ENCODE measurements at places on chromosomes 7 and 10.

GRCh38 chr10:126628746-126629145, 41.7 kb downstream of the C10orf90 start:
- DNase-seq, result no peak

DNA sequence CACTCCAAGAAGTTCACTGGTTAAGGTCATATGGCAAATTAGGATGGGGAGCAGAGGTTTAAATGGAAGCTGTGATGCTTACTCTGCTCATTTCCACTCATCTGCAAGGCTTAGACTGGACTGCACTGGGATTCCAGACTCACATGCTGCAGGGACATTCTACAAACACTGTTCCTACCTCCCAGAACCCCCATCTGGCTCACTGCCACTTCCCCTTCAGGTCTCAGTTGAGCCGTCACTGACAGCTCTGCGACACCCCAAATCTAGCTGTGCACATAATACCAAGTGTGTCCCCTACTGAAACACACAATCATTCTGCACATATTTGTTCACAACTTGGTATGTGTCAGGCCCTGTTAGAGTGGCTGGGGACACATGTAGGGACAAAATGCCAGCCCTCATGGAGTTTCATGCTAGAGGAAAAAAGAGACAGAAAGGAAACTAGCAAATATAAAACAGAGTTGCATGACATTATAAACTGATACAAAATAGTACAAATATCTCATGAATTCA, 5.4 kb downstream of the PRKCQ start:
- no peak for DNase-seq

DNA sequence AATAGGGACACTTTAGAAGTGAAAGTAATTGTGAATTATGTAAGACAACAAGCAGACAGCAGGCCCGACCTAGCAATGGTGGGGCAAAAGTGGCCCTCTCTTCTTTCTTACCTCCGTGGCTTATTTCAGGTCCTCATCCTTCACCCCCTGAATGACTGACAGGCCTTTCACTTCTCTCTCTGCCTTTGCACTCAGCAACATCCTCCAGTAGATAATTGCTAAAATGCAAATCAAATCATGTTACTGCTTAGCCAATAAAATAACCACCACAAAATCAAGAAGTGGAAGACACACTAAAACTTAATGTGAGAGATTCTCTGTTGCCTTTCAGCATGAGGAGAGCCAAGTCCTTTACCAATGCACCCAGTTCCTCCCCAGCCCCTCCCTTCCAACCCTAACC, 274.6 kb upstream of the ZNF32 start:
- no peak for DNase-seq

DNA sequence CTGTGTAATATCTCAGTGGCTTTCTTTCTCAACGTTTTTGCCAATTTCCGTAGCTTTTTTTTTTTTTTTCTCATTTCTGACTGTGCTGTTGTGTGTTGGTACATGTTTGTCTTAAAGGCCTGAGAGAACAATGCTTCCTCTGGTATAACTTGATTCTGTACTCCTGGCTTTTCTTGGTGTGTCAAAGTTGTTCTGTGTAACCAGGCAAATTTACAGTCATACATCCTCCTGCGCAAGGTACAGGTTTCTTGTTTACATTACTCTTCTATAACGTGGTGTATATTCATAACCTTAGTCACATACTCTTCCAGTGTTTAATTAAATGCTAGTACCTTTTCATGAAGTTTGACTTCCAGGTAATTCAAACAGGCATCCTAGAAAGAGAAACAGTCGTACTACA, 8.3 kb upstream of the ARHGAP12 start:
- no peak for DNase-seq

DNA sequence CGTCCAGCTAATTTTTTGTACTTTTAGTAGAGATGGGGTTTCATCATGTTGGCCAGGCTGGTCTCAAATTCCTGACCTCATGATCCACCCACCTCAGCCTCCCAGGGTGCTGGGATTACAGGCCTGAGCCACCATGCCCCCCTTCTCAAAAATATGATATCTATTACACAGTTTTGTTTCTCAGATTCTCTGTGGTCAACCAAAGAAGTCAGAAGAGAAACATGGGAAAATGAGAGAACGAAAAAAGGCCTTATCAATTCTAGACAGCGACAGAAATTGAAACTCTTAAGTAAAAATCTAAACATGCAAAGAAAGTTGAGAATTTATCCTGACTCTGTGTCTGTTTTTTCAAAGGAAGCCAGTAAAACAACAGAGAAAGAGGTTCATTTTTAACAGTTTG, 283.8 kb upstream of the PLXDC2 start:
- no peak for DNase-seq

- no peak for DNase-seq
Observed at GRCh38 chr10:15726042-15726441, 6.3 kb upstream of the ITGA8 start.

- DNase-seq, result no peak
Observed at GRCh38 chr7:81664304-81664703, 105.5 kb downstream of the HGF start.

DNA sequence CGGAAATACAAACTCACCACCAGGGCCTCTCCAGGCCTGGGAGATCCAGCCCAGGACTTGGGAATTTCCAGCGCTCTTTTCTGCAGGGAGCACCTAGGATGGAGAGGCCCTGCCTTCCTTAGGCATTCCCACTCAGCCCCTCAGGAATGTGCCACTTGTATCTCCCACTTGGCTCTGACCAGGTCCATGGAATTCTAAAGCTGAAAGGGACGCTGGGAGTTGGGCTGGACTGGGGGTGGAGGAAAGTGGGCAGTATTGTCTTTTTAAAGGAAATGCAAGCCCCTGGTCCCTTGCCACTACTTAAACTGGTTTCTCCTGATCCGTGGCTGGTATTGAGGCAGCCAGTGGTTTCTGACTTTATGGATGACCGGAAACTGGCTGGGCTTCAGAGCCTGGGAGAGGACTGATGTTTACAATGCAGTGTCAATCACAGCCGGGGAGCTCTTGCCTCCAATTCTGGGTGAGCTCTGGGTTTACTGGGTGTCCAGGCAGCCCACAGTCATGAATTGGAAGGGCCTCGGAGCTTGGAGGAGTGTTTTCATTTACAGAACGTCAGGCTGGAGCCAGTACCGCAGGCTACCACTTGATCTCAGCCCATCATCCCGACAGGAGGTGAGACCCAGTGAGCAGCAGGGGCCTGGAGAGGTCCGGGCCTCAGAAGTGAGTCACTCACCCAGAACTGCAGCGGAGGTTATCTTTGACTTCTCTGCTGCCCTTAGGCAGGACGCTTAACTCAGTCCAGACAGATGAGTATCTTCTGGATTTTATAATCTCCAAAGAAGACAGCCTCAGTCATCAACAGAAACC, 27.3 kb downstream of the AGAP3 start:
- DNase-seq, result no peak

DNA sequence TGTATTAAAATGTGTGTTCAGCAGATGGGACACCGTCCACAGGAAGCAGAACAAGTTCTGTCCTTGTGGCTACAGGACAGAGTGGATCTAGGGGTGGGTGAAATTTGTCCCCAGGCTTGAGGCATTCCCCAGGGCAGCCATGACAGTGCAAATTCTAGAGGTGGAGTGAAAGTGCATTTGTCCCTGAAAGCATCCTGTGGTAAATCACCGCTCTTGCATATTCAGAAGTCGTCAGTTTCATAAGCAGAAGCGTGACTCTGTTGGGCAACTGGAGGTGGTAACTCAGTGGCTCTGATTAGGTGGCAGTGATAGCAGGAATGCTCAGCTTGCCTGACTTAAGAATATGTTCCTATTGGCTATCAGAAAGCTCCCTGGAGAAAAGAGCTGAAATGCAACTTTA, 96.6 kb downstream of the SNX10 start:
- DNase-seq, result no peak

DNA sequence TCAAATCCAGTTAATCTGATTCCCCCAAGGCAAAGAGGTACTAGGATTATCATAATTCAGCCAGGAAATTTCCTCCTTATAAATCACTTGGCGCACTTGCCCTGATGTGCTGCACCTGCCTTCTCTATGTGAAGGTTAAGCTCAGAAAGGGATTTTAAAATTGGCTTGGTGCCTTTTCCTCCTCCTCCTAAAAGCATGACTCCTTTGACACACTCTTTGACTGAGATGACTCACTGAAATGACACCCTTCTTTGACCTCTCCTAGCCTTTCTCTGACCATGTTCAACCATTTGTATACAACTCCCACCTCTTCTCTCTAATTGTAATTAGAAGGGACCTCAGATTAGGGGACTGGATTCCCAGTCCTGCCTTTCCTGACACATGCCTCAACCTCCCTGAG, 46.5 kb downstream of the ABLIM1 start:
- no peak for DNase-seq

GRCh38 chr10:69729326-69730048, 72.2 kb upstream of the COL13A1 start:
- no peak for DNase-seq

DNA sequence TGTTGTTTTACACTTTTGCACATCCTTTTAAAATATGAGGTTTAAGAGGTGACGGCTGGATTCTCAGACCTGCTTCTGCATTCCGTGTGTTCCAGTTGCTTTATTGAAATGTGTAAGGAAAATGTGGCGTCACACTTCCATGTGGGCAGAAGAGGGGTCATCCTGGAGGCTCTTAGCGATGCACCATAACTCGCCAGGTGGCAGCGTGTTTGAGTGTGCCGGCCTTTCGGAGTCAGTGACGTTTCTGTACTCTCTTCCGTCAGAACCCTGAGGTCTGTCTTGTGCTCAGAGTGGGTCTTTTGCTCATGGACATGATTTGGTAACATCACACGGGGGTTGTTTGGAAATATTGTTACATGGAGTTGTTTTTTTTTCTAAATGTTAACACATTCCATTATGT, 9.1 kb downstream of the PPP2R2D start:
- DNase-seq, result no peak

DNA sequence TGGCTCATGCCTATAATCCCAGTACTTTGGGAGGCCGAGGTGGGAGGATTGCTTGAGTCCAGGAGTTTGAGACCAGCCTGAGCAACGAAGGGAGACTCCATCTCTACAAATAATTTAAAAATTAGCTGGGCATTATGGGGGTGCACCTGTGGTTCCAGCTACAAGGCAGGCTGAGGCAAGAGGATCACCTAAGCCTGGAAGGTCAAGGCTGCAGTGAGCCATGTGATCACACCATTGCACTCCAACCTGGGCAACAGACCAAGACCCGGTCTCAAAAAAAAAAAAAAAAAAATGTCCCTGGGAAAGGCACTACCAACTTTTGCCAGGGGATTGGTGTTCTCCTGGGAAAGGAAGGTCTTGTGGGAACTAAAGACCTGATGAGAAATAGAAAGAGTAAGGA, 134.2 kb upstream of the AUTS2 start:
- DNase-seq, result no peak

DNA sequence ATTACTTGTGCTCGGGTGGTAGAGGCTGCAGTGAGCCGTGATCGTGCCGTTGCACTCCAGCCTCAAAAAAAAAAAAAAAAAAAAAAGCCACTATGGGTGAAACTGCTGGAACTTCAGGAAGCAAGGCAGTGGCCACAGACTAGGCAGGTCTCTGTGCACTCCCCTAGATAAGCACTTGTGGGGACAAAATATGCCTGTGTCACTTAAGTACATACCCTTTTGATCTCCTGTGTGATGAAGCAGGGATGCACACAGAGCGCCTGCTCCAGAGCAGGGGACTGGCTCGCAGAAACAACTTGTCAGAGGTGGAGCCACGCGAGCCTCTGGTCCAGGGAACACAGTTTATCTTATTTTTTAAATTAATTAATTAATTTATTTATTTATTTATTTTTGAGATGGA, 42.9 kb upstream of the PSAP start:
- DNase-seq, result no peak

GRCh38 chr7:142915315-142915714, 18.2 kb downstream of the TRPV5 start:
- no peak for DNase-seq

GRCh38 chr7:26198133-26198780, 2.3 kb downstream of the HNRNPA2B1 start:
- no peak for DNase-seq

DNA sequence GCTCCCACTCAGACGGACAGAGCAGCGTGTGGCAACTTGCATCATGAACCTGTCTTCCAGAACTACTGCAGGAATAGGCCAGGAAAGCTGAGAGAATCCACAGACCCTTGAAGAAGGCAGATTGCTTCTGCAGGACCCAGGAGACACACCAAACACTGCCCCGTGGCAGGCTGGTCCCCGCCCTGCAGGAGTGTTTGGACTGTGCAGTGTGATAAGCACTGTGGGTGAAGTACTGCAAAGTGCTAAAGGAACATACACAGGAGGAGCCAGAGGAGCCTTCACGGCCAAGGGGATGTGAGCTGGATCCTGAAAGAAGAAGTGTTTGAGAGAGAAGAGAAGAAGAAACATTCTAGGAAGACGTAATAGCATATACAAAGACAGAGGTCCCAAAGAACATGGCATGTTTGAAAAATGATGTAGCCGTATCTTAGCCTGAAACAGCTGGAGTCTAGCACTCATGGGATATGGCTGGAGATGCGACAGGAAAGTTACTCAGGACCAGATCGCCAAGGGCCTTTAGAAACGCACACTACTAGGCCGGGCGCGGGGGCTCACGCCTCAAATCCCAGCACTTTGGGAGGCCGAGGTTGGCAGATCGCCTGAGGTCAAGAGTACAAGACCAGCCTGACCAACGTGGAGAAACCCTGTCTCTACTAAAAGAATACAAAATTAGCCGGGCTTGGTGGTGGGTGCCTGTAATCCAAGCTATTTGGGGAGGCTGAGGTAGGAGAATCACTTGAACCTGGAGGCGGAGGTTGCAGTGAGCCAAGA, 96.9 kb upstream of the RHEB start:
- DNase-seq, result no peak

DNA sequence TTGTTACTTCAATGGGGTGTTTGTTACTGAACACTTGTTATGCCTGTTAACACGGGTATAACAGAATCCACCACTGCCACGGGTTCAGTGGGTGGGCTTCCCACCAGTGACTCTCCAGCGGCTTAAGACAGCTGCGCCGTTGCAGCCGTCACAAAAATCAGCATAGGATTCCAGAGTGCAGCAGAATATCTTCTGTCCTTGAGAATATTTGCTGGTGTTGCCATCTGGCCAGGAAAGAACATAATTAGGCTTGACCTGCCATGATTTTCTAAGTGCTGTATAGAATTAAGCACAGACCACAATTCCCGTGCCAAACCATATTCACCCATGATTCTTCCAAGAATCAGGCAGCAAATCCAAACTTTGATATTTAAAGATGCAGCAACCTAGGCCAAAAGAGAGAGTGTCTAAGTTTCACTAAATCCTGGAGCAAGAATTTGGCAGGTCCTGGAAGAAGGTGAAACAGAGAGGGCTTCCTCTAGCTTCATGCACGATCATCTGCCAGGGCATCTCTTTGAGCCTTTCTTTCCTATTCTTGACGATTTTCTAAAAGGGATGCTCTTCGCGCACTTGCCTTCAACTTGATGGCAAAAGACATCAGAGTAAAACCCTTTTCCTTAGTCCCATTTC, 95.0 kb downstream of the FRMD4A start:
- no peak for DNase-seq

DNA sequence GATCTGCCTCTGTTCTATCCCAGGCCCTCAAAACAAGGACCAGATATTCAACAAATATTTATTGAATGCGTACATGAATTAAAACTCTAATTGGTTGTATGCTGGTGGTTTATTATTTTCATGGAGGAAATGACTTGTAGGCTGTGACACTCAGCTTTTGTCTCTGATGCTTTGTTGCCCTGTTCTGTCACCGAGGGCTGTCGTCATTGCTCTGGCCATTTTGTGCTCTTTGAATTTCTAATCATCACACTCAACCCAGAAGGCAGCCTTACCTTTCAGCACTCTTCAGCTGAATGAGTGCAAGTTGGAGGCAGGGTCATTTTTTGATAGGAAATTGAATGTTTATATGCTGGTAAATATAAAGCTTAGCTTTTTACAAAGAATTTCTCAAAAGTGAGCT, 14.5 kb downstream of the SRGN start:
- DNase-seq, result no peak
